CD4-positive, alpha-beta T cell treated with Interleukin-4 for 1 hour (primary cell): ENCODE measurements at places on chromosomes 1 and 21.

DNA sequence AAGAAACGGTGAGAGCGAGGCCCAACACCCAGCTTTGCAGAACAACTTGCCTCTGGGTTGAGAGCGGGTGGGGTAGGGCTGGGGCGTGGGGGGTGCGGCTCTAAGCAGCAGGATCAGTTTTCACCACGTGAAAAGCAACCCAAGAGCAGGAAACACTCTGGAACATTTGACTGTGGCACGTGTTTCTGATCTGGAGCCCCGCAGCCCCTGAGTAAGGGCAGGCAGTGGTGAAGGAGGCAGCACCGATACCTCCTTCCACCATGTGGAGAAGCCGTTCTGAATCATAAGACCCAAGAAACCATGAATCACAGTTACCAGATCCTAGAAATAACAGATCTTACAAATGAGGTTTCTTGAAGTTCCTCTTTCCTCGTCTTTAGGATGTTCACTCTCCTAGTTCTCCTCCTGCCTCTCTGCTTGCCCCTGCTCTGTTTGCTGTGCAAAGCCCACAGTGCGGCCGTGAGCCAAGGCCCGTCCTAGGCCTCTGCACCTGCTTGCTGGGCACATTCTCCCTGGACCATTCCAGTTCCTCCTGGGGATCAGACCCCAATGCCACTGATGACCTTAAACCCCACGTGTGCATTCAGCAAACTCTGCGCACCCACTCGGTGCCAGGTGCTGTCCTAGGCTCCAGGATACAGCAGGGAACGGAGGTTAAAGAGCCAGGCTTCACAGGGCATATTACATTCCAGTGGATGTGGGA lies 31.9 kb downstream of the SLC1A7 start:
- DNase-seq = no peak

DNA sequence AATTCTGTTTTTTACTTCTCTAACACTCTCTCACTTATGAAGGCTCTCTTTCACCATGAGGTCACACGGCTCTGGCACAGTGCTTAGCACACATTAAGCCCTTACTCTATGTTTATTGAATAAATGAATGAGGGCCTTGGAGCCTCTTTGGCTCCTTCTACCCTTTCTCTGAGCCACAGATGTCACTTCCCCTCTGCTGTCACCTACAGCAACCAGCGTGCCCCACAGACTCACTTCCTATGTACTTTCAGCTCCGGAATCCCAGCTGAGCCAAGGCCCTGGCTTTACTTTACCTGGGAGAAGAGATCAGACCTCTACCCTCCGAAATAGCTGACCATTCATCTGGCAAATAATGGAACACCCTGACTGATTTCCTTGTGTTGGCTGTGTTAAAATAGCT lies 53.7 kb upstream of the HMCN1 start:
- no peak for DNase-seq

GRCh38 chr1:236734141-236734765 lies 48.0 kb downstream of the ACTN2 start:
- DNase-seq = no peak

GRCh38 chr1:156846643-156847042 lies 12.3 kb downstream of the INSRR start:
- DNase-seq = no peak

GRCh38 chr1:17470021-17470799 lies 30.7 kb upstream of the RCC2 start:
- DNase-seq = no peak

DNA sequence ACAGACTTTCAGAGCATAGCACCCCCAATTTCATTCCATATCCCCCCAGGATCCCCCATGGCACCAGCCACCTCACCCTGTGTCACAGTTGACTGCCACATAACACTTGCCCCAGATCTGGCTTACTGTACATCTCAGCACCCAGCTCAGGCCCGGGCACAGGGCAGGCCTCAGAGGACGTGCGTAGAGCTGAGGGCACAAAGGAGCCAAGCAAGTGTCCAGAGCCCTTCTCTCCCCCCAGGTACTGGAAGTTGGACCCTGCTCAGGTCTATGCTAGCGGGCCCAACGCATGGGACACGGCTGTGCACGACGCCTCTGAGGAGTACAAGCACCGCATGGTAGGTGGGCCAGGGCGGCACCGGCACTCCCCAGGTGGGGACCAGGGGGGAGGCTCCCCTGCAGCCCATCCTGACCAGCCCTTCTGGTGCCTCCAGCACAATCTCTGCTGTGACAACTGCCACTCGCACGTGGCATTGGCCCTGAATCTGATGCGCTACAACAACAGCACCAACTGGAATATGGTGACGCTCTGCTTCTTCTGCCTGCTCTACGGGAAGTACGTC lies 8.0 kb upstream of the SYTL1 start:
- no peak for DNase-seq

DNA sequence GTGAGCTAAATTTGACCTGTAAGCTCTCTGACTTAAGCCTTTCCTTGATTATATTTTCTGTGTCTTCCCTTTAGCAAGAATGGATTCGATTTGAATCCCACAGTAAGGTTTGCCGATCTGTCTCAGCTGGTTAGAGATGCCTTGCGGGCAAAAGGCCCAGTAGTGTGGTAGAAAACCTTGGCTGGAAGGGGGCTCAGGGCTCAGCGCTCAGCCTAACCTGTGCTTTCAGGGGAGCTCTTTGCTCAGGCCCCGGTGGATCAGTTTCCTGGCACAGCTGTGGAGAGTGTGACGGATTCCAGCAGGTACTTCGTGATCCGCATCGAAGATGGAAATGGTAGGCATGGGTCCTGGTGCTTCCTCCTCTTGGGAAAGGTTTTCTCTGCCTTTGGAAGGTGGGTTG lies 7.1 kb downstream of the NECAP2 start:
- no peak for DNase-seq
